ENCODE measurements at places on chromosomes 16 and 17.

GRCh38 chr16:13093661-13094060 lies 192.3 kb downstream of the SHISA9 start:
- DNase-seq = no peak

DNA sequence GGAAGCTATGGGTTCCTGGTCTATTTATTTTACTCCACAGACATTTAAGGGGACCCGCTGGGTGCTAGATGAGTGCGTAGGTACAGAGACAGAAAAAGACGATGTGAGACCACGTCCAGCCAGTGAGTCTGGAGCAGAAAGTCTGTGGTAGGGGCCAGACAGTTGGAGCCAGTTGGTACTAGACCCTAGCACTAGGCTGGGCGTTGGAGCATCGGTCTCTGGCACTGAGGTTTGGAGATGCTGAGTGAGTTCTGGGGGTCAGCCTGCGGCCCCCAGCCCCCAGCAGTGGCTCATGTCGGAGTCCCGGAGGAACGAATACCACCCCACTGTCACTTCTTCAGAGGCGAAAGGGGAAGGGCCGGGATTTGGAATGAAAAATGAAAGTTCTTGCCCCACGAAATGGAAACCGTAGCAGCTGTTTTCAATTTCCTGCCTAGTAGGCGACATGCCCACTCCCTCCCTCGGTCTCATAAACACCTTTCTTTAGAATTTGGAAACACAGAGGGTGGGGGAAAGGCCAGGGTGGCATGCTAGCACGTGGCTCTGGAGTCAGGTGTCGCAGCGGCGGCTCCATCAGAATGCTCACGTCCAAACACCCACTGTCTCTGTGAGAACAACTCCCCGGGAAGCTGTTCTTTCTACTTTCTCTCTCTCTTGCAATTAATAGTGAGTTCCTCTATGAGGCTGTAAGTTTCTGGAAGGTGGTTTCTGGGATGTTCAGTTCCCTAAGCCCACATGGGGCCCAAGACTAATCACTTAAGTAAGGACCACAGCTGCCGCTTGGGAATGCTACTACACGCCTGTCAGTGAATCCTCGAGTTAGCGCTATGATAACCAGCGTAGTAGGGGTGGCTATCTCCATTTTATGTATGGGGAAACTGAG lies 96.8 kb downstream of the IRF8 start:
- no peak for DNase-seq

DNA sequence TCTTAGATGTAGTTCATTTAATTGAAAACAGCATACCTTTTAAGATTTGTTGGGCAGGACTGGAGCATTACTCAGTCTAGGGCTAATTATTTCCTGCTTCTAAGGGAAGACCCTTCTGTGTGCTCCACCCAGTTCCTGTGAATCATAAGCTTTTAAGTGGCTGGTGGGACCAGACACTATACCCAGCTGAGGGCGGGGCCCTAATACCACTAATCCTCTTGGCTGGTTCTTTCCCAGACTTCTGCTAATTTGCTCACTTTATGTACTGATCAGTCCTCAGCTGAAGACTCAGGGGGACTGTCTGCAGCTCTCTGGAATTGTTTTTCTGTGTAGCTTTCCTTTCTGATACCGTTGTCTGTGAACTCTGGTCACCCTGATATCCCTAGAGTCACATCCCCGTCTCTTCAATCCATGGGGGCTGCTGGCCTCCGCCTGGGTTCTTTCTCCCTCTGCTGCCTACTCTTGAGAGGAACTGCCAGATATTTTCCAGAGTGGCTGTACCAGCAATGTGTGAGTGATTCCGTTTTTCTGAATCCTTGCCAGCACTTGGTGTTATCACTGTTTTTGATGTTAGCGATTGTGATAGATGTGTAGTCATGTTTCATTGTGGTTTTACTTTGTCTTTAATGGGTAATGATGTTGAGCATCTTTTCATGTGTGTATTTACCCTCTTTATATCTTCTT lies 35.1 kb downstream of the MFSD11 start:
- DNase-seq = no peak

- DNase-seq = no peak
Observed at GRCh38 chr16:3028716-3029319, 5.0 kb downstream of the THOC6 start.

DNA sequence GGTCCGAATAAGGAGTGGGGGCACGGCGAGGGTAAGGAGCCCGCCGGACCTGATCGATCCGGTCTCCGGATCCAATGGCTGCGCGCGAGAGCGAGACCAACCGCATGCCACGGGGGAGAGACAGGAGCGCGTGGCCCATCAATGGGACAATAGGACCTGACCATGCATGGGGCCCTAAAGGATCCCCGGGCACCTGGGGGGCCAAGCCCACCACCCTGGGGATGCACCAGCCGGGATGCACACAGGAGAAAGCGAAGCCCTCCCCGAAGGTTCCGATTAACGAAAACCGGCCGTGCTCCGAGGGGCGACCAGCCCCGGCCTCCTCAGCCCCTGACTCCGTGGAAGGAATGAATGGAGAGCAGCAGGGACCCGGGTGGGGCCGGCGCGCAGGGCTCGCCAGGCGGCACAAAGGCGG lies 525 bp downstream of the JPT1 start:
- peak; percentile 17 for DNase-seq

Measured in NCI-H2107 (cell line).